Spleen (tissue), 13 donors: ENCODE measurements at places on chromosomes 3 and 15. TPM values are rescaled to one million over a fixed set of nuclear protein-coding genes. Genes with fewer than 3 reads are reported as not detected.

DNA sequence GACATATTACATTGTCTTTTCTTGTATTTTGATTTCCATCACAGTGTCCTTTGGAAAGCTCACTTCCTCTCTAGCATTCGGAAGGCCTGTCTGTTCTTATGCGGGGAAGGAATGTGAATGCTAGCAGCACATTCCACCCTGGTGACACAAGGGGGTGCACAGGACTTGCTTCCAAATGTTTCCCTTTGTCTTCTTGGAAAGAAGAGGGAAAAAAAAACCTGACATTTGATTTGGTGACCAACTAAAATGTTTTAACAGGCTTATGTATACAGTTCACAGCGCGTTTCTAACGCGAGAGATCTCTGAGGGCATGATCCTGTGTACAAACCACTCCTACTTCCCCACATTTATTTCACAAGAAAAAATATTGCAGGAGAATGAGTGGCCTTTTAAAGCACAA lies 107.6 kb upstream of the FXR1 start:
- H3K27me3 ChIP-seq: no peaks in the 10 kb centered on the region
- H3K4me3 ChIP-seq: no peak overlapping the region
- peak overlapping the region; percentile 18 for H3K27ac ChIP-seq
- H3K4me1 ChIP-seq: no peaks in the 10 kb centered on the region

- H3K4me1 ChIP-seq: no peaks in the 10 kb centered on the region
- H3K4me3 ChIP-seq: no peak overlapping the region
- DNase-seq: no peak
- H3K27me3 ChIP-seq: no peaks in the 10 kb centered on the region
- no peaks in the 10 kb centered on the region for H3K36me3 ChIP-seq
- H3K27ac ChIP-seq: no peak overlapping the region
Observed at GRCh38 chr3:62433396-62433795, 60.0 kb upstream of the FEZF2 start.

GRCh38 chr3:159650726-159651125 lies 337.9 kb upstream of the IL12A start:
- H3K36me3 ChIP-seq: no peaks in the 10 kb centered on the region
- no peak overlapping the region for H3K4me3 ChIP-seq
- H3K4me1 ChIP-seq: no peaks in the 10 kb centered on the region
- no peak overlapping the region for H3K27ac ChIP-seq

DNA sequence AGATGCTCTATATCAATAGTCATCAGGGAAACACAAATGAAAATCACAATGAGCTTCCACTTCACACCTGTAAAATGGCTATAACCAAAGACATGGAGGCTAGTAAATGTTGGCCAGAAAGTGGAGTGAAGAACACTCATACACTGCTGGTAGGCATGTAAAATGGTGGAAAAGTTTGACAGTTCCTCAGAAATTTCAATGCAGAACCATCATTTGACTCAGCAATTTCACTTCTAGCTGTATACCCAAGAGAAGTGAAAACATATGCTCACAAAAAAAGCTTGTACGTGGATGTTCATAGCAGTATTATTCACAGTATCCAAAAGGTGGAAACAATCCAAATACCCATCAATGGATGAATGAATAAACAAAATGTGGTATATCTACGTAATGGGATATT lies 19.2 kb upstream of the TOP2B start:
- H3K4me3 ChIP-seq: no peak overlapping the region
- H3K27ac ChIP-seq: no peak overlapping the region
- no peaks in the 10 kb centered on the region for H3K4me1 ChIP-seq
- DNase-seq: no peak

GRCh38 chr15:94174399-94174802 lies 57.0 kb upstream of the MCTP2 start:
- DNase-seq: no peak
- peak overlapping the region; percentile 81 for H3K27ac ChIP-seq
- H3K36me3 ChIP-seq: no peaks in the 10 kb centered on the region
- no peaks in the 10 kb centered on the region for H3K4me1 ChIP-seq
- H3K4me3 ChIP-seq: no peak overlapping the region
- no peaks in the 10 kb centered on the region for H3K27me3 ChIP-seq

DNA sequence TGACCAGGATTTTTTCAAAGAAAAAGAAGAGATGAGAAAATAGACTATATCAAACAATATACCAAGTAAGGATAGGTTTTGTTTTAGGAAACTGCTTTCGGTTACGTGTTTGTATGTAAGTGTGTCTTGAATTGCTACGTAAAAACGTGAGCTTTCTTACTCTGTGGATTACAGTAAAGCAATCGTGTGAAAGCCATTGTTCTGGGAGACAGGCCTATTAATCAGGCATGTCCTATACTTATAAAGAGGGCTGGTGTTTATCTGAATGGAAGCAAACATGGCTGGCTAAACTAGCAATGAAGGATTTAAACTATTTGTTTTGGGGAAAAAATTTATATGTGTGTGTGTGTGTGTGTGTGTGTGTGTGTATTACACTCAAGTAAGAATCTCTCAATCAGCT lies 2.6 kb downstream of the EHHADH start:
- DNase-seq: no peak
- H3K4me1 ChIP-seq: no peaks in the 10 kb centered on the region
- H3K4me3 ChIP-seq: no peak overlapping the region
- peaks cover 12% of the 10 kb centered on the region for H3K36me3 ChIP-seq
- H3K27me3 ChIP-seq: peaks cover 6% of the 10 kb centered on the region

DNA sequence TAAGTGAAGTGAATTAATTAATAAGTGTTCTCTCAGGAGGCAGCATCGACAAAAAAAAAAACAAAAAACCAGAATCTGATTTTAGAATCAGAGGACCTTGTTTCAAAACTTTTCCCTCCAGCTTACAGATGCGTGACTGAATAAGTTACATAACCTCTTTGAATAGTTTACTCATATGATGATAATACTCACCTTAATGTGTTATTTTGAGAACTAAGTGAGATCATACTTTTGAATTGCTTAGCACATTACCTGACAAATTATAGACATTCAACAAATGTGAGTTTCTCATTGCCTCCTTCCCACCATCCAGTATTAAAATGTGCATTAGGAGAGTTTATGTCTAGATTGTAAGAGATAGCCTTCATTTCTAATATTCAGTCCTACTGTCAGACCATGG lies 94.0 kb downstream of the SOX2 start:
- no peak overlapping the region for H3K4me3 ChIP-seq
- no peak for DNase-seq
- H3K4me1 ChIP-seq: no peaks in the 10 kb centered on the region
- H3K36me3 ChIP-seq: no peaks in the 10 kb centered on the region

DNA sequence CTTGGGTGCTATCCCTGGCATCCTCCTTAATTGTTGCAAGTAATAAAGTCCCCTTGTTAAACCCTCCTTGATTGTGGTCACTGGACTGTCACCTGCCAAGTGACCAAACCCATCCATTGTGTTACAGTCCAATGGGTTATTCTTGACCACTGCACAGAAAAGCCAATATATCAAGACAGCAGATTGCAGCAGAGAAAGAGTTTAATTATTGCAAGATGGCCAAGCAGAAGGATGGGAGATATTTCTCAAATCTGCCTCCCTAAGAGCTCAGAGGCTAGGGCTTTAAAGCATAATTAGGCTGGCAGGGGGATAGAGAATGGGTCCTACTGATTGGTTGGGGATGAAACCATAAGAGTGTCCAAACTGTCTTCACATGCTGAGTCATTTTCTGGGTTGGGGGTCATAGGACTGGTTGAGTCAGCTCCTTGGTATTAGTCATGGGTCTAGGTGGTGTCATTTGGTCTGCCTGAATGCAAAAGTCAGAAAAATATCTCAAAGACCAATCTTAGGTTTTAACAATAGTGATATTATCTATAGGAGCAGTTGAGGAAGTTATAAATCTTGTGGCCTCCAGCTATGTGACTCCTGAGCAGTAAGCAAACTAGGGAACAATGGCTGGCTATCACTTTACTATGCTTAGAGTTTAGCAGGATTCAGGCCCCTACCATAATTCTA lies 19.1 kb upstream of the XYLB start:
- H3K4me1 ChIP-seq: no peaks in the 10 kb centered on the region
- H3K4me3 ChIP-seq: no peak overlapping the region
- H3K27ac ChIP-seq: no peak overlapping the region

DNA sequence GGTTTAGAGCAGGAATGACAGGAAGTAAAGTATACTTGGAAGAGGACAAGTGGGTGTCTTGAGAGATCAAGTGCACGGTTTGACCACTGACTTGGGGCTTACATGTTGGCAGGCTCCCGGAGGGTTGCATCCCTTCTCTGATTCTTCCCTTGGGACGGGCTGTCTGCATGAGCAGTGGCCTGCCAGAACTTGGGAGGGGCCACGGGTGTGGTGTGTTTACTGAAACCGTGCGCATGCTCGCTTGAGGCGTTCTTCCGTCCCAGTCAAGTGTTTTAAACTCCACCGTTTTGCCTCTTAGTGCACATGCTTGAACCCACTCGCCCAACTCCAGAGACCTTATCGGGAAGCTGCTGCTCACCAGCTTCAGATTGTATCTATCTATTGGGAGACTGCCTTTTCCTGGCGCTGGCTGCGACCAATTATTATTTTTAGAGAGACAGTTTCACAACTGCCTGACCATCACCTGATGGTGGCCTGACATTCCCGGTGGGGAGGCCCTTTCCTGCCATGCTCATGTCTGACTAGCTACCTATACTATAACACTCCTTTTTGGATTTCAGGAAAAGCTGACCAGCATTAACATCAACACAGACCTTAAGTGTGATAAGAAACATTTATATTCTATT lies 14.9 kb upstream of the C3orf22 start:
- no peak overlapping the region for H3K27ac ChIP-seq
- H3K4me1 ChIP-seq: no peaks in the 10 kb centered on the region
- DNase-seq: no peak
- no peaks in the 10 kb centered on the region for H3K36me3 ChIP-seq
- H3K4me3 ChIP-seq: no peak overlapping the region

GRCh38 chr3:173395412-173396181 lies 1.9 kb upstream of the NLGN1 start:
- DNase-seq: peak; percentile 88
- H3K4me3 ChIP-seq: peak overlapping the region; percentile 51
- H3K36me3 ChIP-seq: no peaks in the 10 kb centered on the region
- H3K27ac ChIP-seq: no peak overlapping the region

- H3K4me3 ChIP-seq: peak overlapping the region; percentile 84
- peaks cover 17% of the 10 kb centered on the region for H3K4me1 ChIP-seq
- H3K27me3 ChIP-seq: no peaks in the 10 kb centered on the region
- H3K27ac ChIP-seq: peak overlapping the region; percentile 88
Observed at GRCh38 chr3:150703299-150703755, 393 bp downstream of the ERICH6 start.

DNA sequence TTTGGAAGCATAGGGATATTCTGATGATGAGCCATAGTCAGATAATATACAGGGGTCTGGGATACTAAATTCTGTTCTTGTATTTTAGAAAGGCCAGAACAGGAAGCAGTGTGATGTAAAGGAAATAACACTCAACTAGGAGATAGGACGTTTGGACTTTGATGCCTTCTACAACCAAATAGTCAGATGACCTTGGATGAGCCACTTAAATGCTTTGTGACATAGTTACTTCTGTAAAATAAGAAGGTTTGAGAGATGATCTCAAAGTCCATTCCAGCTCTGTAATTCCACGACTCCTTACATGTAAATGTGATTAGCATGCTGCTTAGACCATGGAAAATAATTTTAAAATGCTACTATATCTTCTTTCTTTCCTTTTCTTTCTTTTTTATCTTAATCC lies 29.5 kb upstream of the CCDC54 start:
- no peak overlapping the region for H3K27ac ChIP-seq
- no peaks in the 10 kb centered on the region for H3K36me3 ChIP-seq
- no peaks in the 10 kb centered on the region for H3K4me1 ChIP-seq
- no peaks in the 10 kb centered on the region for H3K27me3 ChIP-seq
- H3K4me3 ChIP-seq: no peak overlapping the region
- no peak for DNase-seq

GRCh38 chr15:82595766-82596165 lies 51.4 kb downstream of the CPEB1 start:
- H3K4me1 ChIP-seq: no peaks in the 10 kb centered on the region
- DNase-seq: no peak
- no peak overlapping the region for H3K27ac ChIP-seq
- no peak overlapping the region for H3K4me3 ChIP-seq

GRCh38 chr3:159667261-159667660 lies 321.4 kb upstream of the IL12A start:
- no peak overlapping the region for H3K27ac ChIP-seq
- DNase-seq: no peak
- H3K4me1 ChIP-seq: no peaks in the 10 kb centered on the region
- no peaks in the 10 kb centered on the region for H3K36me3 ChIP-seq

DNA sequence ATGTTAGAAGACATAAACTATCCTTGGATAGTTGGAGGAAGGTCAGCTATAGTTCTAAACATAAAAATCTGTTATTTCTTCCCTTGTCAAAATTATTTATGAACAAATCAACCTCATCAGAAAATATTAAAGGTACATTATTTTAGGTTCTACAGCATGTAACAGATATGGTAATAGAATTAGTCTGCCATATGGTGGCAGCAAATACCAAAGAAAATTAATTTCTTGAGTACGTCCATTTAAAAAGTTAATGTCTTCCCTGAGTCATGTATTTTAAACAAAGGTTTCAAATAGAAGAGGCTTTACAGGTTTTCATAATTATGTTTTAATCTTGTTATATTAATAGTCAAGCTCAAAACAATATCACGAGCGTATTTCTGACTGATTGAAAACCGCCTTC lies 17.9 kb upstream of the ANKRD28 start:
- H3K27me3 ChIP-seq: no peaks in the 10 kb centered on the region
- H3K27ac ChIP-seq: no peak overlapping the region
- DNase-seq: no peak
- H3K4me3 ChIP-seq: no peak overlapping the region
- H3K36me3 ChIP-seq: no peaks in the 10 kb centered on the region

- peaks cover 20% of the 10 kb centered on the region for H3K36me3 ChIP-seq
- H3K4me3 ChIP-seq: no peak overlapping the region
- no peak for DNase-seq
- H3K27ac ChIP-seq: no peak overlapping the region
Observed at GRCh38 chr3:71709908-71710511, 15.2 kb downstream of the EIF4E3 start.

DNA sequence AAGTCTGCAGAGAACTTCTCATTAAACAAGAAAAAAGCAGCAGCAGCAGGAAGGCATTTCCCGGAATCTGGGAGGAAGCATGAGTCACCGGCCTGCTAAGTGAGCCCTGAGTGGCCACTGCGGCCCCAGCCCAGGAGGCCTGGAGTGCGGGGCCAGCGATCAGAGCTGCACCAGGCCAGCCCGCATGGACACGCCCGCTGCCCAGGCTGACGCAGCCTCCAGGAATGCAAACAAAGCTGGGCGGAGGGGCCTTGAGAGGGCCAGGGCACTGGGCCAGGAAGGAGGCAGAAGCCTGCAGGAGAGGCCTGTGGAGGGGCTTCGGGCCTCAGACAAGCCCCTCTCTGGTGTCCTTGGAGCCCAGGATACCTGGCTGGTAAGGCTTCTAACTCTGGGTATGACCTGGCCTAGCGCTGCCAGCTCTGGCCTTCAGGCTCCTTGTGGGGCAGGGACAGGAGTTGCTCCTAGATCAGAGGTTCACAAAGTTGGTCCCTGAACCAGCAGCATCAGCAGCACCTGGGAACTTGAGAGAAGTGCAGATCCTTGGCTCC lies 101.2 kb downstream of the SMAD6 start:
- peaks cover 22% of the 10 kb centered on the region for H3K4me1 ChIP-seq
- peak; percentile 80 for DNase-seq
- H3K4me3 ChIP-seq: no peak overlapping the region
- H3K27ac ChIP-seq: peak overlapping the region; percentile 60

TNFAIP8L3 gene
- polyA plus RNA-seq: 19.4 TPM

MINAR1 gene
- polyA plus RNA-seq: 0.22 TPM

SCN11A gene
- polyA plus RNA-seq: 0.26 TPM

ACTRT3 gene
- polyA plus RNA-seq: 0.32 TPM

TRIM42 gene
- not detected for polyA plus RNA-seq

IMP3 gene
- polyA plus RNA-seq: 100 TPM

RLBP1 gene
- not detected for polyA plus RNA-seq

BSN gene
- polyA plus RNA-seq: 0.02 TPM

FSIP1 gene
- polyA plus RNA-seq: 0.12 TPM

TMEM212 gene
- not detected for polyA plus RNA-seq

SCAANT1 gene
- polyA plus RNA-seq: not detected
